Omental fat pad (tissue), 4 donors: ENCODE measurements at places on chromosomes 3 and 15. TPM values are rescaled to one million over a fixed set of nuclear protein-coding genes. Genes with fewer than 3 reads are reported as not detected.

The CLRN1 gene
- total RNA-seq: not detected

The EFCAB12 gene
- total RNA-seq: 0.24 TPM

The GRM2 gene
- total RNA-seq: 0.06 TPM

The HEG1 gene
- total RNA-seq: 192 TPM

The GABRR3 gene
- total RNA-seq: not detected
